NCI-H2171 (cell line): ENCODE measurements at places on chromosomes 12 and 14.
A peak's percentile ranks its signal among the peaks of the same experiment; 100 is the strongest.

DNA sequence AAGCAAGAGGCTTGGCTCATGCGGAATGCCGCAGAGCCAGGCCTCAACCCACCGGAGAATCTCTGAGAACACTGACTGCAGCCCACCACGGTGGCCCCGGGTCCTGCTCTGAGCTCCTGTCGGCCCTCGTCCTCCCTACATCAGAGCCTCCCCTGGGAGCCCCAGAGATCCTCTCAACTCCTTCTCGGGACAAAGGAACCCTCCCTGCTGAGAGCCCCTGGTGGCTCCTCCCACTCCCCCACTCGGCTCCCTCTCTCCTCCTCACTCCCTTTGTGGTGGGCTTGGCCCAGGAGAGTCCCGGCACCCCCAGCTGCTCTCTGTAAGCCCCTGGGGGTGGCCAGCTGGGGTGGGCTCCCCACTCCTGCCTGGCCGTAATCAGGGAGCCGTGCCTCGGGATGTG lies 11.1 kb upstream of the INF2 start:
- peak; percentile 90 for DNase-seq

DNA sequence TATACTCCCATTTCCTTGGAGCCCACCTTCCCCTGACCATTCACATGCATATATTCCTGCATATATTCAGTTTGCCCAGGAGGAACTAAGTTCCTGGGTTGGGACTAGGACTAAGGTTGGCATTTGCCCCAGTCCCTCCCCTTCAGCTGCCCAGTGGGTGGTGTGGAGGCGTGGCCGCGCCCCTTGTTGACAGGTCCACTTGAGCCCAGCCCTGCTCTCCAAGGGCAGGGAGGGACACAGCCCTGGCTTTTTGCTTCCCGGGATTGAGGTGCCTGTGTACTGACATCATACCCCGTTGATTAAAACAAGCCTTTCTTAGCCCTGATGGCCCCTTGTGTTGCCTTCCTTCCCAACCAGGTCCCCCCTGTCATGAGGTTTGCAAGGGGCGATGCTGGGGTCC lies 7.3 kb downstream of the ERBB3 start:
- DNase-seq: no peak

GRCh38 chr12:93145086-93145485 lies 216.0 kb upstream of the EEA1 start:
- DNase-seq: no peak

DNA sequence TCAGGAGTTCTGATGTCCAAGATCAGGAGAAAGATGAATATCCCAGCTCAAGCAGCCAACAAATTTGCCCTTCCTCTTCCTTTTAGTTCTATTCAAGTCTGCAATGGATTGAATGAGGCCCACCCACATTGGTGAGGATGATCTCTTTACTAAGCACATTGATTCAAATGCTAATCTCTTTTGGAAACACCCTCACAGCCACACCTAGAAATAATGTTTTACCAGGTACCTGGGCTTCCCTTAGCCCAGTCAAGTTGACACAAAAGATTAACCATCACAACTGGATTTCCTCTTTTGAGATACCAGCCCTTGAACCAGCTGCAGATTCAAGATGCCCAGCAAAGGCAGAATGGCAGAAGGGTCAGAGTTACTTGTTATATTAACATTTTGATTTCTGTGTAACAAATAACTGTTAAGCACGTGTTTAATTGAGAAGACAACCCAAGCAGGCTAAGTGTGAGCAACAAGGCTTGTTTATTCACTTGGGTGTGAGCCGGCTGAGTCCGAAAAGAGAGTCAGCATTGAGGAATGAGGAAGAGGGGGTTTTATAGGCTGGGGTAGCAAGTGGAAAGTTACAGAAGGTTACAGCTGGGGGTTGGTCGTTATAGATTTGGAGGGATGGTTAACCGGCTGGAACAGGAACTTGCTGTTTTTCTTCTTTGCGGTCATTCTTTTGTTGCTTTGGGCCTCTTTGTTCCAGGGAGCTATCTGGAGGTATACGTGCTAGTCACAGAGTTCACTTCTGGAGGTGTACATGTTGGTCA lies 180.3 kb downstream of the EMP1 start:
- no peak for DNase-seq

GRCh38 chr12:94228488-94228907 lies 80.1 kb downstream of the PLXNC1 start:
- DNase-seq: no peak

- DNase-seq: no peak
Observed at GRCh38 chr14:51008446-51008845, 64.2 kb upstream of the PYGL start.

DNA sequence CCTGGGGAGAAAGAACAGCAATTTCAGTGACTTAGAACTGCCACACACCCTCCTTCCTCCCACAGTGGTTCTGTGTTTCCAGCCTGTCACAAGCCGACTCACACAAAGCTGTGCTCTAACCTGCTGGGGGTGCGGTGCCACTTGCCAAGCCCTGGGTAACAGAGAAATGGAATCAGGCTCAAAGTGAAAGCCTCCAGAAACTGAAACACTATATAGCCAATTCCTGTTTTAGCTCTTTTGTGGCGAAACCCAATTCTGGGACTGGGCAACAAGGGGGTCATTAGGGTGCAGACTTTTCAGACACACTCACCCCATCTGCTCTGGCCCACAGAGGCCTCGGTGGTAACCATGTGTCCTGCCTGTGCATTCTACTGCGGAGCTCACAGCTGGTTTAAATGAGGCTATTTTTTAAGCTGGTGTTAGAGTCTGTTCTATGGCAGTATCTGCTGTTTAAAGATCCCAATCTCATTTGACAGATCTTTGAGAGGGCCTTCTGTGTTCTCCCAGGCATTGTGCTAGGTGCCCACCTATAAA lies 15.2 kb upstream of the ACTR6 start:
- DNase-seq: no peak

- no peak for DNase-seq
Observed at GRCh38 chr12:108320507-108321293, 18.4 kb downstream of the CMKLR1 start.

DNA sequence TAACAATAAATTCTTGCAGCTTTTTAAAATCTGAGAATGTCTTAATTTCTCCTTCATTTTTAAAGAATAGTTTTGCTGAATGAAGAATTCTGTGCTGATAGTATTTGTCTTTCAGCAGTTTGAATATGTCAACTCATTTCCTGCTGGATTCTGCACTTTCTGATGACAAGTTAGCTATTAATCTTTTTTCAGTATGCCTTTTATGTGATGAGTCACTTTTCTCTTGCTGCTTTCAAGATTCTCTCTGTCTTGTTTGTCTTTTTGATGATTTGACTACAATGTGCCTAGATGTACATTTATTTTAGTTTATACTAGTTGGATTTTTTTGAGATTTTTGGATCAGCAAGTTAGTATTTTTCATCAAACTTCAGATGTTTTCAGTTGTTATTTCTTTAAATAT lies 87.9 kb upstream of the AVPR1A start:
- DNase-seq: no peak
